ENCODE measurements at places on chromosomes 2 and 18. TPM values are rescaled to one million over a fixed set of nuclear protein-coding genes. Genes with fewer than 3 reads are reported as not detected.
A peak's percentile ranks its signal among the peaks of the same experiment; 100 is the strongest.

- DNase-seq: no peak
Observed at GRCh38 chr2:142714600-142714999, 162.9 kb upstream of the KYNU start.

GRCh38 chr18:23958036-23958435 lies 56.5 kb upstream of the TTC39C start:
- DNase-seq: no peak

ST6GAL2 gene
- total RNA-seq: 0.66 TPM

GRCh38 chr2:217685255-217685605 lies 317.6 kb downstream of the TNS1 start:
- DNase-seq: peak; percentile 59

DNA sequence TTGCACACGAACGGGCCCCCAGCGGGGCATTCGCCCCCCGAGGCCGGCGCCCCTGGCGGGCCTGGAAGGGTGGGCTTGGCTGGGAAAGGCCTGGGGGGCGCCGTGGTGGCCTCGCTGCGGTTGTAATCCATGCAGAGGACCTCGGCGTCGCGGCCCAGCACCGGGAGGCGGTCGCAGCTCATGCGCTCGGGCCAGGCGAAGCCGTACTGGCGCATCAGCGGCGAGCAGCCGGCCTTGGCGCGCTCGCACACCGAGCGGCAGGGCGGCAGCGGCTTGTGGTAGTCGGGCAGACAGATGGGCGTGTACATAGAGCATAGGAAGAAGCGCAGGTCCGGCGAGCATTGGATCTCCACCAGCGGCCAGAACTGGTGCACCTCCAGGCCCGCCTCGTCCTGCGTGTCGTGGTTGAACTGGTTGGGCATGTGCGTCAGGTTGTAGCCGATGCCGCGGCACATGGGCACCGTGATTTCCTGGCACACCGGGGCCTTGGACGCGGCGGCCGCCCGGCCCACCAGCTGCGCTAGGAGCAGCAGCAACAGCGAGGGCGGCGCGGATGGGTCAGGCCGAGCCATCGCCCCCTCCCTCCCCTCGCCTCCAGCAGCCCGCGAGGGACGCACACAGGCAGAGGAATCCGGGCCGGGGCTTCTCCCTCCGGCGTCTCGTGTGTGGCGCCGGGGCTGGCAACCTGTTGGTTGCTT lies 1.4 kb downstream of the FZD5 start:
- DNase-seq: peak; percentile 50

- no peak for DNase-seq
Observed at GRCh38 chr2:54065411-54065810, 50.0 kb upstream of the ACYP2 start.

- no peak for DNase-seq
Observed at GRCh38 chr2:81247648-81248047, 943.1 kb upstream of the LRRTM1 start.

DNA sequence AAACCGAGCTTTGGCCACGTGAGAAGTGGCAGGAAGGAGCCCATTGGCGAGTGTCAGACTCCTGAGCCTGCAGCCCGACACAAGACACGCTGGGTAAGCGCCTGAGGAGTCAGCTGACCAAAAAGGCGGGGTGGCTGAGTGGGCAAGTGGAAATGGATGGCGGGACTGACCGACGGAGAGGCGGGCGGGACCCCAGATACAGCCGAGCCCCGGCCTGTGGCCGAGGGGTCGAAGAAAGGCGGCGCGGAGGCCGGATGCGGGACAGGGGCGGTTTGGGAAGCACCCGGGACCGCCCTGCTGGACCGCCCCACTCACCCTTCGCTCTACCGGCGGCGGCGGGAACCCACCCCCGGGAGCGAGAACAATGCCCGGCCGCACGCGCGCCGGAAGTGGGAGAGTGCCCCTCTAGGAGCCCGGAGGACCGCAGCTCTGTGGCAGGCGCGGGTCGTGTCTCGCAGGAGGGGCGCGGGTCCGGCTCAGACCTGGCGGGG lies 22.8 kb downstream of the ZSCAN30 start:
- DNase-seq: peak; percentile 88

BOD1L2 gene
- total RNA-seq: not detected

DNA sequence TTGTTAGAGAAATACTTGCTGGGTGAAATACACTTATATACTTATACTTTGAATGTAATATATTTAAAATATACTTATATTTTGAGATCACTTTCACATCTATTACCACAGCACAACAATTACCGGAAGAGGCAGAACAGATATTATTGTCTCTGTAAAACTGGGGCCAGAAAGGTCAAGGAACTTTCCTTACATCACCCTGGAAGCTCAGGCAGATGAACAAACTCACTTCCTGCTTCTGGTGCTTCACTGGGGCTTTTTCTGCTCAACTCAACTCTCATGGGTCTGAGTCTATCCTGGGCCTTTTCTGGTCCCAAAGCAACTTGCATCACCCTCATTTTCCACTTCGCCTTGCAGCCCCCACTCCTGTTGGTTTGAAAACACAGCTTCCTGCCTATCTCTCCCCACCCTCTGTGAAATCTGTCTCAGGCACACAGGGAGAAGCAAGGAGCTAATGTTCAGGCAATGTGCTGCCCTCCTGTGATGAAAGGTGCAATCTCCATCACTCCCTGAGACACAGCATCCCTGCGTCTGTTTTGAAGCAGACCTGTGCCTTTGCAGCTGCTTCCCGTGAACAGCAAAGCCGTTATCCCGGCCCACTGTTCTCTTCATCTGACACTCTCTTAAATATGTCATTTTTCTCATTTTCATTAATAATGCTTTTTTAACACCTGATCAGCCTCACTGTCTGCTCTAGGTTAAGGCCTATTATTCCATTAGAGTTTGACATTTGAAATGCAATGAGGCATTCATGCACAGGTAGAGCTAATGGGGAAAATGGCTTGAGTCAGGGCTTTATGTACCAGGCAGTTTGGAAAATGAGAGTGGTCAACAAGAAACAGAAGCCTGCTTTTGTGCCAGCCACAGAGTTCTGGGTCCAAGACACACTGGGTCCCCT lies 251.9 kb upstream of the CHAC2 start:
- DNase-seq: no peak

SRD5A2 gene
- not detected for total RNA-seq

DNA sequence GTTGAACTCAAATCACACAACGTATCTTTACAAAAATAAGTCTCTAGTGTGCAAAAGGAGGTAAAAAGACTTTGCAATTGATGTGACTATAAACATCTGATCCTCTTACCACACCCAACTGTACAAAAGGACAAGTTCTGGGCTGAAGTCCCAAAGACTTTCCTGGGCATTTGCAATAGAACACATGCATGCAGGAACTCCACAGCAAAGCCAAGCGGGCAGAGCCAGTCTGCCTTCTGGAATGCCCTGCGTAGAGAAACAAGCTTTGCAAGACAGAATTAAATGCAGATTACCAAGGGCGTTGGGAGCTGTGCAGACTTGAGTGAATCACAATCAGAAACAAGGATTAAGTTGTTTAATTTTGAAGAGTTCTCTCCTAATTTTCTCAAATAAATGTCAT lies 208.4 kb upstream of the ZNF521 start:
- no peak for DNase-seq

DNA sequence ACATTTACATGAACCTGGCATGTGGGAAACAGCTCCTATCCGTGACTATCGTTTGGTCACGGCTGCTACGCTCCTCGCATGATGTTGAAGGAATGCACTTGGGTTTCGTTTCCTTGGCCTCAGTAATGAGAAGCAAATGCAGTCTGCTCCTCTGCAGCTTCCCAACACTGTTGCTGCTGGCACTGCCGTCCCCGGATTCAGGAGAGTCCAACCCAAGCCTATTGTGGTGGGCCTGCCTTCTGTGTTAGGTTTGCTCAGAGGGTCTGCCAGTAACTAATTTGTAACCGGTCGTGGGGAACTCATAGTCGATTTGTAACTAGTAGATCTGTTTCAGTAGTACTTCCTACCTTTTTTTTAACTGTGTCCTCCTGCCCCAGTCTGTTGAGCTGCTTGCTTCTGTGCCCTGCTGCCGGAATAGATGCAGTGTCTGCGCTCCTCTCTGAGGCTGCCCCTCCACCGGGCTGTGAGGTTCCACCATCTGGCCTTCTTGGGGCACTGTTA lies 58.4 kb downstream of the WDSUB1 start:
- DNase-seq: no peak

BOK gene
- 2.7 TPM for total RNA-seq

- peak; percentile 30 for DNase-seq
Observed at GRCh38 chr18:76426737-76427305, 68.2 kb downstream of the ZNF516 start.

DNA sequence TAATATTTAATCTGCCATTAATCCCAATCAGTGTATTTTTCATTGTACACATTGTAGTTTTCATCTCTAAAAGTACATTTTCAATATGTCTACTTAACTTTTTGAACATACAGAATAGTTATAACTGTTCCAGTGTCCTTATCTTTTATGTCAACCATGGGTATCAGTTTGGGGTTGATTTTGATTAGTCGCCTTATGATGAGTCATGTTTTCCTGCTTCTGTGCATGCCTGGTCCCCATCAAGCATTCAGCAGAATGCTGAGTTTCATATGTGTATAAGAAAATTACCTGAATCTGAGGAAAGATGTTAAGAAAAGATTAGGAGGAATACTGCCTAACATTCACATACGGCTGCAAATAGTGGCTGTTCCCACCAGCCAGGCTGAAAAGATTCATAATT lies 17.7 kb downstream of the SPDYA start:
- no peak for DNase-seq

- no peak for DNase-seq
Observed at GRCh38 chr18:79361766-79362522, 33.8 kb upstream of the NFATC1 start.

GRCh38 chr2:176003958-176004357 lies 1.9 kb upstream of the LNPK start:
- DNase-seq: no peak

- no peak for DNase-seq
Observed at GRCh38 chr18:58194028-58194427, 150.0 kb downstream of the NEDD4L start.

DNA sequence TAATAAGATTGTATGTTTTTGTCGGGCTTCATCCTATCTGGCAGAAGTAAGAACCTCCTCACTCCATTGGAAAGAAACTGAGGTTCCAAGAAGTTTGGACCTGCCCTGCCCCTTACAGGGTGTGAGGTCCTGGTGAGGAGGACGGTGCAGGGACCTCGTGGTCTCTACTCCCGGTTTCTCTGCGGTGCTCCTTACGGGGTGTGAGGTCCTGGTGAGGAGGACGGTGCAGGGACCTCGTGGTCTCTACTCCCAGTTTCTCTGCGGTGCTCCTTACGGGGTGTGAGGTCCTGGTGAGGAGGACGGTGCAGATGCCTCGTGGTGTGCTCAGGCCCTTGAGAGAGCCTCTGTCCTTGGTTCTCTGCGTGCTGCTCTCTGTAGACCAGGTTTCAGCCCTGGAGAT lies 5.2 kb downstream of the CTDP1 start:
- DNase-seq: peak; percentile 11

DNA sequence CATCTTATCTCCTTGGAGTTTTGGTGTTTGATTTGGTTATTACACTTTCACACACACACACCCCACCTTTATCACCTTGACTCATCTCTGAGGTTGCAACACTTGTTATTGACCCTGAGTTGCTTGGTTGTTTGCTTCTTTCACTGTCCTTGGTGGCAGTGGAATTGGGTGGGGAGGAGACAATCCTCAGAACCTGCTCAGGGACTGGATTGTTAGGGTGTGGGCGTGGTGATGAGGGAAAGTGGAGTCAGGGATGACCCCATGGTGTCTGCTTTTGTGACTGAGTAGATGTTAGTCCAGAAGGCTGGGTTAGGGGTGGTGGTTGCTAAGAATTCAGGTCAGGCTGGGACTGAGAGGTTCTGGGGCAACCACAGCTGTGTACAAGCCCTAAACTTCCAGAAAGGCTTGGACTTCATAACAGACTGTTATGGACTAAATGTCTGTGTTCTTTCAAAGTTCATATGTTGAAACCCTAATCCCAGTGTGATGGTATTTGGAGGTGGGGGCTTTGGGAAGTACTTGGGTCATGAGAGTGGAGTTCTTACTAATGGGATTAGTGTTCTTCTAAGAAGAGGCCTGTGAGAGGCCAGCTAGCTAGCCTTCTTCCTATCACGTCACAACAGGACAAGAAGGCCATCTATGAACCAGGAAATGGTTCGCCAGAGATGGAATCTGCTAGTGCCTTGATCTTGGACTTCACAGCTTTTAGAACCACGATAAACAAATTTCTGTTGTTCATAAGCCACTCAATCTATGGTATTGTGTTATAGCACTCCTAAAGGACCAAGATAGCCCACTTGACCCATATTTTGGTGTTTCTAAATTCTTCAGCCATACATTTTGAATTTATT lies 3.4 kb upstream of the DIS3L2 start:
- no peak for DNase-seq

GRCh38 chr2:127080938-127081755 lies 25.8 kb downstream of the BIN1 start:
- no peak for DNase-seq

All from A673 (cell line).